Thymus (tissue), 14 donors: ENCODE measurements at places on chromosomes 16 and 17.

DNA sequence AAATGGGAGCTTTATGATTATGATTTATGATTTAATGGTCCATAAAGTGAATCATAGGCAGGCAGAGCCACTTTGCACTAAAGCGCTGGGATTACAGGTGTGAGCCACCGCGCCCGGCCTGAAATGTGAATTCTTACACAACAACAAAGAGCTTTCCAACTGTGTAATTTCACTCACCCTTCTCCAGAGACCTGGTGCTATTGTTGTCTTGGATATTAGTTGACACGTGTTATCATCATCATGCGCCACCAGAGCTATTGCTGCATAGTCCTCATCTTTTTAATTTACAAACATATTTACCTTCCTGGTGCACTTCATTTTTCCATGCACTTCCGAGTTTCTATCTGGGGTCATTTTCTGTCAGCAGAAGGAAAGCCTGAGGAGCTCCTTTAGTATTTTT is 4.8 kb upstream of the UTS2R start:
- DNase-seq, result no peak

DNA sequence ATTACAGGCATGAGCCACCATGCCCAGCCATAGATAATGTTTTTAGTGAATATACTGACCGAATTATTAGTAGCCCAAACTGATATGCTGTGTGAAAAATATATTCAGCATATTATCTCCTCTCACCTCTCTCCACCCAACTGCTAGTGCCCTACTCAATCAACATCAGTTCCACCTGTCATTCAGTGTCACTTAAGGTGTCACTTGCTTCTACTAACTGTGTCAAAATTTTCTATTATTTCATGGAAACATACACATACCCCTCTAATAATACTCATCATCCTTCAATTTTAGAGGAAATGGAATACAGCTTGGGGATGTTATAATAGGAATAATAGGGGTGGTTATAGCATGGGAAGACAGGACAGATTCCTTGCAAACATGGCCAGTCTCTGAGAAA is 12.6 kb downstream of the EFCAB3 start:
- no peak for DNase-seq

GRCh38 chr17:3963237-3964201 is 718 bp downstream of the ATP2A3 start:
- peak; percentile 80 for DNase-seq

GRCh38 chr17:38844261-38844757 is 9.2 kb downstream of the RPL23 start:
- DNase-seq, result no peak

DNA sequence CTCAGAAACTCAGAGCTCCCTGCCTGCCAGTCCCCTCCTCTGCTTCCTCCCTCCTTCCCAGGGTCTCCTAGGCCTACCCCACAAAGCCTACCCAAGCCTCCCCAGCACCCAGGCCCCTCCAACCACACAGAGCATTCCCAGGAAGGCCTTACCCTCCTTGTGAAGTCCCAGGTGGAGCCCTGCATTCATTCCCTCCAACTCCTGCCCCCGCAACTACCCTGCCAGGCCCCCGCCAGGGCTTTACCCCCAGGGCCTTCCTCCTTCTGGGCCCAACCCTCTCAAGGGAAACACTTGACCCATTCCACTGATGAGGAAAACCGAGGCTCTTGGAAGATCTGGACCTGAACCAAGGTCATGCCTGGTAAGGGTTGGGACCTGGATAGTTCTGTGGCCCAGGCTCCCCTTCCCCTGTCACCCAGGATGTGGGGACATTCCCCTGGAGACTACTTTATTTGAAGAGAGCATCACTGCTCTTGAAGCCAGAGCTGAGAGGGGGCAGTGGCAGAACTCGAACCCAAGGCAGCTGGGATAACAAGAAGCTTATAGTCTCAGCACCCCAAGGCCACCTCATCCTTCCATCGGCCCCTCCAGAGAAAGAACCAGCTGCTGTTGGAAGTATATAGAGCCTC is 12.5 kb downstream of the PLLP start:
- DNase-seq, result no peak

GRCh38 chr17:2865228-2865627 is 69.0 kb downstream of the RAP1GAP2 start:
- no peak for DNase-seq

DNA sequence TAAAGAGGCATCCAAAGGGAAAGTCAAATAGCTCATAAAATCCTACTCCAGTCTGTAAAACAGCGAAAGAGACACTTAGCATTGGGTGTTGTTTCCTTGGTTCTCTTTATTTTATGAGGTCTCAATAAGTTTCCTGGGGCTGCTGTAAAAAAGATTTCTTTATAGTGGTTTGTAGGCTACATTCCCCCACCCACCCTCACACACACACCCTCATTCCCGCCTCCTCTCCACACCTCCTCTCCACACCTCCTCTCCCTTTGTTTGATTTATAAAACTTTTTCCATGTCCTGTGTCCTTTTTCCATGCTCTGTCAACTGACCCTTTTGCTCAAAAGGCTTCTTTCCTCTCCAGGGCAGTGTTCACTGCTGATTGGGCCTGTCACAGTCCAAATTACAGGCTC is 178.9 kb upstream of the SOX9 start:
- DNase-seq, result no peak

GRCh38 chr16:85464383-85465305 is 148.5 kb upstream of the GSE1 start:
- DNase-seq, result no peak
